ENCODE measurements at places on chromosomes 12 and 14.

- no peak for DNase-seq
Measured at GRCh38 chr14:68193970-68194681, 374.5 kb downstream of the RAD51B start.

DNA sequence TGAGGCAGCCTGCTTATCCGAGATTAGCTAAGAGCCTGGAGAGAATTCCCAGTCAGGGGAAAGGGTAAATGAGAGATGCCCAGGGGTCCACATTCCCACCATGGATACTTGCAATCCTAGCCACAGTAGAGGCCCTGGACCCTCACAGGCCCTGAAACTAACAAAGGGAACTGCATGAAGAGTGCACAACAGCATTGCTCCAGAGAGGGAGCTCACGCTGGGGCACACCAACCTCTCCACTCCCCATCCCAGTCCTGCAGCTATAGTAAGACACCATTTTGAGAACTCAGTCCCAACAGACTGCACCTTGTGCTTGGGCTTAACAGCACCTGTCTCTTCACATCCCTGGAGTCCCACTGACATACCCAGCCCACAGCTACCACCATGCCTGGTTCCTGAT, 30.5 kb downstream of the CEP83 start:
- DNase-seq = no peak

DNA sequence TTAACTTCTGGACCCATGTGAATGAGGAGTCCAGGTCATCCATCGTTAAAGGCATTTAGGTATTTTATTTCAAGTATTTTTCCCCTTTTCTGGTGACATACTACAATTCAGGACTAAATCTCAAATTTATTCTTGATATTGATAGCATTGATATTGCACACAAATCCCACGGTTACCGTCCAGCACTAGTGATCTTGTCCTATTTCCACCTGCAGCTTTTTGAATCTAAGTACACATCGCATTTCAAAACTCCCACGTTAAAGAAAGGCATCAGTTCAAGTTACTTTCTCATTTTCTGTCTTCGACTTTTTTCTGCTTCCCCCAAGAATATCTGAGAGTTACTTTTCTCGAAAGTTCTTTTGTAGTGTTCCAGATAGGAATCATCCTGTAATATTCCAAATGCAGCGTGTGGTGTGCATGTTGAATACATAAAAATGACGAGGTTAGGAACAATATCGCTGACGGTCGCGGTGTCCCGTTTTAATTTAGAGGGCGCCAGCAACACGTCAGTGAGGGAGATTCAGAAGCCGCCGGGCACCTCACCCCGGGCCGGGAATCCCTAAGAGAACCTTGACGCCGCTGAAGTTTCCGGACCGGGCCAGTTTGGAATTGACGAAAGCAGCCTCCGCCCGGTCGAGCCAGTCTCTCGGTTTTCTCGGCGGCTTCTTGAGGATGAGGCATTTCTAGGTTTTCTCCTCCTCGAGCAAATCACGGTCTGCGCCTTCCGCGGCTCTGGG, 569 bp upstream of the RGS6 start:
- DNase-seq = no peak

- DNase-seq = peak; percentile 10
Measured at GRCh38 chr12:131046813-131047788, 93.4 kb downstream of the ADGRD1 start.

DNA sequence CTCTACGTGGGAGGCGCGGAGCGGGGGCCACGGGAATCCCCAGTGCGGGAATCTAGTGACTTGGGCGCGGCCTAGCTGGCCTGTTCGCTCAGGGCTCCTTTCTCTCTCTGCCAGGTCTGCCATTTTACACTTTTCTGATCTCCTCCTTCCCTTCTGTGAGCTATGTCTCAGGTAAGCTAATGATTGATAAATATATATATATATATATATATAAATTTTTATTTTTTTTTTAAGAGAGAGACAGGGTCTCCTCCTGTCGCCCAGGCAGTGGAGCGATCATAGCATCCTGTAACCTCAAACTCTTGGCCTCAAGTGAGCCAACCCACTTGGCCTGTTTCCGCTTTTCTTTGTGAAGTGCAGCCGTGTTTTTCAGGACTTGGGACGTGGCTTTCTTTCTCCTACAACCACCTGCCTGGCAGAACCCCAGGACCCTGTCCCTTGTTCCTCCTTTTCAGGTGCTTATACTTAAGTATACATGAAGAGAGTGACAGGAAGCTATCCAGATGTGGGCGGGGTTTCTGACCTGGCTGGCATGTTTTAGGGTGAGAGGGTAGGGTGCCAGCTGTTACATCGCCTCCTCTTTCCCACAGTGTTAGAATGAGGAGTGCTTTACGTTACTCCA, 547 bp downstream of the ZNF140 start:
- DNase-seq = no peak

GRCh38 chr12:42216737-42217136, 21.3 kb downstream of the YAF2 start:
- DNase-seq = no peak

GRCh38 chr14:69315301-69315700, 55.3 kb downstream of the GALNT16 start:
- no peak for DNase-seq

- DNase-seq = no peak
Measured at GRCh38 chr14:68508581-68508980, 284.3 kb downstream of the ZFP36L1 start.

DNA sequence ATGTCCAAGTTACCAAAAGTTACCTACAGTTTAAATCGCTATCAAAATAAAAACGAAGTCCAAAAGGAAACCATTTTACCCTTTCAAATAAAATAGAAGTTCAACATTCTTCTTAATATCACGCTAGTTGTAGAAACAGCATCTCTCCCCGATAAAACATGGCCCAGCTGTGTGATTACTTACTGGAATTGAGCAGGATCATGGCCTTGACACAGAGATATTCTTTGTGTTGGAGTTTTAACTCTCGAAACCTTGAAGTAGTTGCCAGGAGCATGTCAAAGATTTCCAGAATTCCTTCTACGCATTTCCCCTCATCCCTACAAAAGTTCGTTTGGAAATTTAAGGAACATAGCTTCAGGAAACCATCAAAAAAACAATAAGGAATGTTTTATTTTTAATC, 44.8 kb downstream of the ESR2 start:
- no peak for DNase-seq

DNA sequence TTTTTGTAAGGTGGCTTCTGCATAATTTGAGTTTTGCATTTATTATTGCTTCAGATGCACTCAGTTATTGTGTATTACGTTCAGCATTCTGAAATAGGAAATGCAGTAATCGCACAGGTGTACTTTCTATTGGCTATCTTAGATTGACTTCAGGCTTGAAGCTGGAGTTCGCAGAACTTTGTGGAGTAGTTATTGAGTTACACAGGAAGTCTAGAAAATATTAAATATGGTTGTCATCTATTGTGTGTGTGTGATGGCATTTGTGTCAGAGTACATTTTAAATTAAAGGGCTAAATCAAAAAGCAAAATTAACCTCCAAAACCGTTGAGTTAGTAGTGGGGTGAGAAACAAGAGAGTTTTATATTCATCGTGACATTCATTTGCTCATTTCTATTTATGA, 2.7 kb downstream of the ARID2 start:
- DNase-seq = peak; percentile 38

DNA sequence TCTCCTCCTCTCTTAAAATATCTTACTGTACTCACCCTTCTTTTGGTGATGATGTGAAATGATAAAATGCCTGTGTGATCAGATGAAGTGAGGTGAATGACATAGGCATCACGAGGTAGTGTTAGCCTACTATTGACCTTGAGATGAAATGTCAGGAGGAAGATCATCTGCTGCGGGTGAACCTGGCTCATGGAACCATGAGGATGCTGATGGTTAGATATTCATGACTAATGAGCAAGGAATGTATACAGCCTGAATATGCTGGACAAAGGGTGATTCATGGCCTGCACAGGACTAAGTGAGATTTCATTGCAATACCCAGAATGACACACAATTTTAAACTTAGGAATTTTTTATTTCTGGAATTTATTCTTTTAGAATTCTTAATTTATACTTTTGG, 89.6 kb downstream of the DAAM1 start:
- peak; percentile 96 for DNase-seq

DNA sequence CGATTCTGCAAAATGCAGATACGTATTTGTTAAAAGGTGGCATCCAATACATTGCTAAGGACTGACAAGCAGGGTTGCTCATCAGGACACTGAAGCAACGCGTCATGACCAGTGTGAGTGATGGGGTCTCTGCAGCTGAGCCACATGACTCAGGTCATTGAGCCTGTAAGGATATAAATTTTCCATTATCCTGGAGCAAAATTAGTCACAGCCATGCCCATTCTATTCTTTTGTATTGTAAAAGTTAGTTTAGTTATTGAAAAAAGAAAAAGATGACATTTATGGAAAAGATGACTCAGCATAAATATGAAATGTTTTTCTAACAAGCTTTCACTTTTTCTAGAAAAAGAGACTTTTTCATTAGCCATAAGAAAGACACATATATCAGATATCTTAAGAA, 268.0 kb upstream of the TMEM132C start:
- DNase-seq = no peak

- no peak for DNase-seq
Measured at GRCh38 chr12:112557951-112558630, 139.3 kb downstream of the PTPN11 start.
